MCF 10A (cell line): ENCODE measurements at places on chromosomes 5 and 9.

DNA sequence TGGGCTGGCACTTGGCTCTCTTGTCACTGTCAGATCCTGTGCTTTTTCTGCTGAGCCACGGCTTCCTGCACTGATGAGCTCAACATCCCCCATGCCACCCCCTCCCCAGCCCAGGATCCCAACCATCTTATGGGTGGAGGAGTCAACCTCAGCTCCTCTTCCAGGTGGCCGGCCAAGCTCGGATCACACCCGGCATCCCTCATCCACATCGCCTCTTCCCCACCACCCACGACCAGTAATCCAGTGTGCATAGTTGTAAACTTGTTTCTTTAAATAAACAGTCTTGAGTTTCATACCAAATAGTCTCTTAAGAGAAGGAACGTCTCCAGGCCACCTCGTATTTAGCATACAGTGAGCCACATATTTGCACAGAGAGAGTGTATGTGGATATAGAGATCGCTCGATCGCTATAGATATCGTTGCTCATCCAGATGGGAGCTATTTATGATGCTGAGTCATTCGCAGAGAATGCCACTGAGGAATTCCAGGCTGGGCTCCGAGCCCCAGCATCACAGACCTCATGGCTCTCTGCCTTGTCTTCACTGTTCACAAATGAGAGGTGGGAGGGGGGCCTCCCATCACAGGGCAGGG lies 61.8 kb upstream of the CPLX2 start:
- DNase-seq = peak; percentile 88

- no peak for DNase-seq
Measured at GRCh38 chr9:96333958-96334357, 32.0 kb upstream of the HSD17B3 start.

- DNase-seq = no peak
Measured at GRCh38 chr5:132376694-132377641, 7.5 kb downstream of the SLC22A5 start.

DNA sequence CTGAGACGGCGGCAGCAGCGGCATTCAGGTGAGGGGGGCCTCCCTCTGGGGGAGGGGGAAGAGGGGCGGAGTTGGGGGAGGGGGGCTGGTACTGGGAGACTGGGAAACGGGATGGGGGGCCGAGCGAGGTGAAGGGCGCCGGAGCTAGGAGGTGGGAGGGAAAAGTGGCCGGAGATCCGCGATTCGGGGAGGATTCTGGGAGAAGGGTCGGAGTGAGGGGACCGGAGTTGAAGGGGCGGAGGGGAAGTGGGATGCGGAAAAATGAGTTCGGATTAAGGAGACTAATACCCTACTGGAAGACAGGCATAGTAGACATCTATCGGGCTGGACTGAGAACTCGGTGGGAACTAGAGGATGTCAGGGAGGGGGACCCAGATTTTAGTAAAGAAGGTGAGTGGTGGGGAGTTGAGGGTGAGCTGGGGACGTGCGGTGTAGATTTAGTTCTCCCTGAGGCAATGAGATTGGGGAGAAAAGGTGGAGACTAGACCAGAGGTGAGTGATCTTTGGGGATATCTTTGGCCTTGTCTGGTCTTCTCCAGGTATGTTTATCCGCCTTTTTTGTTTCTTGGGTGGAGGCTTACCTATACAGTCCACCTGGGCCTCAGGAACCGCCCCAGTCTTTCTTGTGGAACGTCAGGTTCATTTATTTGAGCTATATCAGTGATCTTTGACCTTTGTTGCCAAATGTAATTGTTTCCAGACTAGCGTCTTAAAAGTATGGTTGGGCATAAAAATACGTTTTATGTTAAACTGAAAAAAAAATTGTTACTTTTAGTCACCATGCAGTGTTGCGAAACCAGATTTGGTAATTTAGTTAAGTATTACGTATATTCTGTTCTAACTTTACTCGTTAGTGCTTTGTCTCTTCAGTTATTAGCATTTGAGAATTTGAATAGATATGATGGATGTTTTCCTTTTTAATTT lies 632 bp downstream of the UBAP1 start:
- DNase-seq = peak; percentile 74

GRCh38 chr9:93578844-93579243 lies 2.5 kb downstream of the PHF2 start:
- DNase-seq = no peak

- peak; percentile 8 for DNase-seq
Measured at GRCh38 chr5:79973511-79973910, 17.6 kb downstream of the MTX3 start.
